ENCODE measurements at places on chromosomes 12 and 14. TPM values are rescaled to one million over a fixed set of nuclear protein-coding genes. Genes with fewer than 3 reads are reported as not detected.

- H3K4me1 ChIP-seq: peaks cover 5% of the 10 kb centered on the region
- no peak overlapping the region for H3K4me3 ChIP-seq
- peaks cover 63% of the 10 kb centered on the region for H3K36me3 ChIP-seq
- H3K27me3 ChIP-seq: no peaks in the 10 kb centered on the region
- H3K27ac ChIP-seq: no peak overlapping the region
These were observed 10.2 kb downstream of the TIGAR start for GRCh38 chr12:4331221-4331620.

DNA sequence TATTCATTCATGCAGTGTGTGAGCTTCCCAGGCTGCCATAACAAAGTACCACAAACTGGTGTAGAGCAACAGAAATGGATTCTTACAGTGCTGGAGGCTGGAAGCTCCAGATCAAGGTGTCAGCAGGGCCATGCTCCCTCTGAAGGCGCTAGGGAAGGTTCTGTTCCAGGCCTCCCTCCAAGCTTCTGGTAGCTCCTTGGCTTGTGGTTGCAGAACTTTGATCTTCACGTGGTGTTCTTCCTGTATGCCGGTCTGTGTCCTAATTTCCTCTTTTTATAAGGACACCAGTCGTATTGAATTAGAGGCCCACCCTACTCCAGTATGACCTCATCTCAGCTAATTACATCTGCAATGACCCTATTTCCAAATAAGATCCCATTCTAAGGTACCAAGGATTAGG is 3.1 kb downstream of the OTUB2 start:
- no peaks in the 10 kb centered on the region for H3K36me3 ChIP-seq
- H3K4me3 ChIP-seq: no peak overlapping the region
- peaks cover 7% of the 10 kb centered on the region for H3K4me1 ChIP-seq
- no peak overlapping the region for H3K27ac ChIP-seq
- no peak for DNase-seq

DNA sequence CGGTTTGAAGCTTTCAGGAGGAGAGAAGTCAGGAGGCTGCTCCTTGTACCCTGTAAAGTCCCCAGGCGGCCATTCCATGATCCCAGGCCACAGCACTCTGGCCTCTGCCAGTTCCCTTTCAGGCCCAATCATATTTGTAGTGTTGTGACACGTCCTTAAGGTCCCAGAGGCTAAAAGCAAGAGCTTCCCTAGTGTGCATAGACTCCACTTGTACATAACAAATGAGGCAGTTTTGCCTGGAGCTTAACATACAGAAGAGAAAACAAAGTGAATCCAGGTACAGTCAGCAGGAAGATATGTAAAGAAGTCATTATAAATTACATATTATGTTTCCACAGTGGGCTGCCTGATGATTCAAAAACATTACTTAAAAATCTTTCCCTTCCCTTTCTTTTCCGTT is 81.1 kb upstream of the RPH3A start:
- H3K4me1 ChIP-seq: no peaks in the 10 kb centered on the region
- H3K36me3 ChIP-seq: no peaks in the 10 kb centered on the region
- no peak overlapping the region for H3K27ac ChIP-seq
- peaks cover 65% of the 10 kb centered on the region for H3K27me3 ChIP-seq

GRCh38 chr12:71652656-71653055 is 11.0 kb downstream of the ZFC3H1 start:
- H3K36me3 ChIP-seq: peaks cover 30% of the 10 kb centered on the region
- no peak overlapping the region for H3K4me3 ChIP-seq
- no peaks in the 10 kb centered on the region for H3K27me3 ChIP-seq
- no peak overlapping the region for H3K27ac ChIP-seq
- H3K4me1 ChIP-seq: peaks cover 12% of the 10 kb centered on the region
- no peak for DNase-seq

DNA sequence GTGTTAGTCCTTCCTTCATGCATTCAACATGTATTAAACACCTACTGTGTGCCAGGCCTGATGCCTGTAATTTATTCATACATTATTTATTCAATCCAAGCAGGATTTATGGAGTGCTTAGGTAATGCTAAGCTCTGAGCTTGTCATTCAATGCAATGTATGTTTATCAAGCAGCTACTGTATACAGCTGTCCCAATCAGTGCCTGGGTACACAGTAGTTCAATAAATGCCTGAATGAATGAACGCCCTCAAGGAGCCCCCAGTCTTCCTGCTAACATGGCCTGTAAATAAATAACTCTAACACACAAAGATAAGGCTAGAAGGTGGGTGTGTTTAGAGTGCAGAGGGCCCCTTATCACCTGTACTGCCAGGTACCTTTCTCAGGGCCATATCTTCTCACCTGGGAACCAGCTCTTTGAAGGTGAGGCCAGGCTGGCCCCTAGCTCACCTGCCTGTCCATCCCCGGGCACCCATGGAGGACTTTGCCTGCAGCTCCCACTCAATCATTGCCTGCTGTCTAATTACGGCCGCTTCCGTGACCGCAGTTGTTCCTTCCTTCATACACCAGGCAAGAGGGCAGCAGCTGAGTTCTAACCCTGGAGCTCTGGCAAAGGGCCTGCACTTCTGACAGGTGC is 20.0 kb upstream of the KDM2B start:
- H3K36me3 ChIP-seq: no peaks in the 10 kb centered on the region
- no peaks in the 10 kb centered on the region for H3K27me3 ChIP-seq
- H3K4me1 ChIP-seq: no peaks in the 10 kb centered on the region
- DNase-seq: no peak
- H3K4me3 ChIP-seq: no peak overlapping the region
- H3K27ac ChIP-seq: no peak overlapping the region

- no peaks in the 10 kb centered on the region for H3K4me1 ChIP-seq
- no peaks in the 10 kb centered on the region for H3K27me3 ChIP-seq
- H3K4me3 ChIP-seq: no peak overlapping the region
- DNase-seq: peak; percentile 14
- no peaks in the 10 kb centered on the region for H3K36me3 ChIP-seq
These were observed 438.1 kb downstream of the FUT8 start for GRCh38 chr14:65850429-65851135.

GRCh38 chr12:13252616-13253015 is 56.1 kb downstream of the EMP1 start:
- no peaks in the 10 kb centered on the region for H3K27me3 ChIP-seq
- no peak overlapping the region for H3K27ac ChIP-seq
- no peaks in the 10 kb centered on the region for H3K36me3 ChIP-seq
- H3K4me3 ChIP-seq: no peak overlapping the region

DNA sequence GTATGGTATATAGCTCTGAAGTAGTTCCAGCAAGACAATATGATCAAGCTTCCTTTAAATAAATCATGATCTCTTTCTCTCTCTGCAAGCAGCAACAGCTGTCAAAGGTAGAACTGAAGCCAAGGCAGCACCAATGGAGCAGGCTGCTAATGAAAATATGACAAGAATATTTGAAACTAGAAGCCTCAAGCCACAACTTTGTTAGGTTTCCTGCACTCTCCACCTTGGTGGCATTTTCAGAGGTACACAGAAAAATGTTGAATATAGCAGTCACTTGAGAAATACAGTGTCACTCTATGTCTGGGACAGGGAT is 43.8 kb upstream of the PSMA6 start:
- no peak for DNase-seq
- H3K27me3 ChIP-seq: no peaks in the 10 kb centered on the region
- peaks cover 5% of the 10 kb centered on the region for H3K36me3 ChIP-seq
- no peak overlapping the region for H3K4me3 ChIP-seq
- H3K4me1 ChIP-seq: no peaks in the 10 kb centered on the region

- H3K27me3 ChIP-seq: no peaks in the 10 kb centered on the region
- no peaks in the 10 kb centered on the region for H3K36me3 ChIP-seq
- H3K4me1 ChIP-seq: peaks cover 12% of the 10 kb centered on the region
These were observed 116.8 kb upstream of the SLC38A4 start for GRCh38 chr12:46942579-46942978.

DNA sequence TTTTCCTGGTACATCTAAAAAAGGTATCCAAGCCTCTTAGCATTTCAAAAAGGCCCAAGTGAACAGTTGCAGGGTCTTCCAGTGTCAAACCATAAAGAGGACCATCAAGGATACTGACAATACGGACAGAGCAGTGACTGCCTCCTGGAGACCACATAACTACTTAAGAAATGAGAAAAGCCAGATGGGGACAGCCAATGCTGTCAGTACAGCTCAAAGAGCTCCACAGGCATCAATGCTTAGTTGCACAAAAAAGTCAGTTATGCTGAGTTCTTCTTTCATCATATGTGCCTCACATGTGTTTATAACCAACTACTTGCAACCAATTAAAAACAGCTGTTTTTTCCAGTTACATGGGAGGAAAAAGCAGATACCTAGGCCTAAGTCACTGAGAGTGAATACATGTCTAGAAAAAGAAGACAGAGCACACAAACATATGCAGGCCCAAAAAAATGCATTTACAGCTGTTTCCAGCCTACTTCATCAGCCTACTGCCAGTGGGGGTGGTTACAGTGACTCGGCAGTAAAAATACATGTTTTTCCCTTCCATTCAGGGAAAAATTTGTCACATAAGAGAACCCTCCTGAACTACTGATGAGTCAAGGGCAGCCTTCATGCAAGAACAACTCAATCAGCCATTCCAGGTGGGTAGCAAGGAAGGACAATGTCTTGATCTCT is 84.0 kb downstream of the DCAF5 start:
- no peak for DNase-seq
- no peak overlapping the region for H3K27ac ChIP-seq
- H3K4me3 ChIP-seq: no peak overlapping the region
- no peaks in the 10 kb centered on the region for H3K4me1 ChIP-seq
- no peaks in the 10 kb centered on the region for H3K27me3 ChIP-seq
- H3K36me3 ChIP-seq: peaks cover 37% of the 10 kb centered on the region

- H3K4me3 ChIP-seq: no peak overlapping the region
- H3K36me3 ChIP-seq: peaks cover 13% of the 10 kb centered on the region
- H3K27ac ChIP-seq: no peak overlapping the region
- H3K4me1 ChIP-seq: peaks cover 21% of the 10 kb centered on the region
These were observed 53.8 kb upstream of the CCDC175 start for GRCh38 chr14:59630288-59630963.

DNA sequence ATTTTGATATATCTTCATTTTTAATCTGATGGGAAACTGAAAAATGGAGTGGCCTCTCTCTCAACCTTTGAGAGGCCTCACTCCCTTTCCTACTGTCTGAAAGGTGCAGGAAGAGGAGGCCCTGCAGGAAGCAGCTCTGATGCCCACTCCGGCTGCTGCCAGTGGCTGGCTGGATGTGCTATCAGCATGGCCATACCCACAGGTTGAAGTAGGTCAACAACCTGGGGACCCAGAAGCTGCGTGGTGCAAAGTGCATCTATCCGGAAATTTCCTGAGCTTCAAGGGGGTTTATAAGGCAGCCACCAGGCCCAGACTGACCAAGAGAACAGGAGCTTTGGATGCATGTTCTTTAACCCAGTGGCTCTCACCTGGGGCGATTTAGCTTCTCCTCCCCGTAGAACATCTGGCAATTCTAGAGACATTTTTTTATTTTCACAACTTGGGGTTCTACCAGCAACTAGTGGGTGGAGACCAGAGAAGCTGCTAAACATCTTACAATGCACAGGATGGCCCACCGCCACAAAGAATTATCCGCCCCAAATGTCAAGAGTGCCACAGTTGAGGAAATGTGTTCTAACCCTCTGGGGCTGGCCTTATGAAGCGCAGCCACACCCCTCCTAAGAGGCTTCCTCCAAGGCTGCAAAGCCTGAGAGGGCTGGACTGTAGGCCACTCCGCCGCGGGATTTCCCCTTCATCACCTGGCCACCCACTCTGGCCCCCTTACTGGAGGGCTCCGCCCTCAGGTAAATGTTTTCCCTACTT is 8.2 kb upstream of the BATF start:
- no peak overlapping the region for H3K27ac ChIP-seq
- no peaks in the 10 kb centered on the region for H3K27me3 ChIP-seq
- no peak overlapping the region for H3K4me3 ChIP-seq
- DNase-seq: no peak
- H3K4me1 ChIP-seq: no peaks in the 10 kb centered on the region

- no peaks in the 10 kb centered on the region for H3K36me3 ChIP-seq
- no peaks in the 10 kb centered on the region for H3K27me3 ChIP-seq
- no peak for DNase-seq
- H3K4me3 ChIP-seq: no peak overlapping the region
- no peak overlapping the region for H3K27ac ChIP-seq
- no peaks in the 10 kb centered on the region for H3K4me1 ChIP-seq
These were observed 16.2 kb upstream of the COX6A1 start for GRCh38 chr12:120421701-120422100.

- no peak for DNase-seq
- H3K4me3 ChIP-seq: no peak overlapping the region
- no peaks in the 10 kb centered on the region for H3K27me3 ChIP-seq
- peaks cover 61% of the 10 kb centered on the region for H3K4me1 ChIP-seq
These were observed 25.6 kb downstream of the FRMD6 start for GRCh38 chr14:51677266-51677665.

GRCh38 chr12:1325666-1326065 is 268.7 kb downstream of the FBXL14 start:
- peaks cover 6% of the 10 kb centered on the region for H3K4me1 ChIP-seq
- no peak overlapping the region for H3K27ac ChIP-seq
- H3K36me3 ChIP-seq: no peaks in the 10 kb centered on the region

SLC2A14 gene
- not detected for total RNA-seq

AHNAK2 gene
- 286 TPM for total RNA-seq

NCKAP5L gene
- total RNA-seq: 23.1 TPM

SERPINA1 gene
- 38.1 TPM for total RNA-seq

C14orf132 gene
- total RNA-seq: not detected
